Stimulated activated CD8-positive, alpha-beta memory T cell treated with anti-CD3 and anti-CD28 coated beads, Interleukin-7, amount 100 ng/mL, for 1 hour (primary cell): ENCODE measurements at places on chromosomes 3 and 15.

DNA sequence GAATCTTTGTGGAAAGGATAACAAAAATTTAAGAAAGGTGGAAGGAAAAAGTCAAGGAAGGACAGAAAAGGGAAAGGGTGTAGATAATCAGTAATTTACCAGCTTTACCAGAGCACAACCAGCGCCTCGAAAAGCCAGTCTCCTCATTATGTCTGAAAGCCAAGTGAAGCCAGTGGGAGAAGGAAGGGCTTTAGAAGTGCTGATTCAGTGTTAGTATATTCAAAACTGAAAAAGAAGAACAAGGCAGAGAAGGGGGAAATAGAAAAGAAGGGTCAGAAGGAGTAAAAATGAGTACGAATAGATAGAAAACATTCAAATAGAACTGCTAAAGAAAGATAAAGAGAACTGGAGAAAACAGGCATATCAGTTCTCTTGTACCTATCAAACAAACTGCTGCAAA is 4.1 kb downstream of the PBRM1 start:
- DNase-seq: no peak

- no peak for DNase-seq
Measured at GRCh38 chr3:40754994-40755393, 230.2 kb downstream of the ZNF621 start.

GRCh38 chr3:16050641-16051467 is 123.6 kb upstream of the GALNT15 start:
- no peak for DNase-seq

DNA sequence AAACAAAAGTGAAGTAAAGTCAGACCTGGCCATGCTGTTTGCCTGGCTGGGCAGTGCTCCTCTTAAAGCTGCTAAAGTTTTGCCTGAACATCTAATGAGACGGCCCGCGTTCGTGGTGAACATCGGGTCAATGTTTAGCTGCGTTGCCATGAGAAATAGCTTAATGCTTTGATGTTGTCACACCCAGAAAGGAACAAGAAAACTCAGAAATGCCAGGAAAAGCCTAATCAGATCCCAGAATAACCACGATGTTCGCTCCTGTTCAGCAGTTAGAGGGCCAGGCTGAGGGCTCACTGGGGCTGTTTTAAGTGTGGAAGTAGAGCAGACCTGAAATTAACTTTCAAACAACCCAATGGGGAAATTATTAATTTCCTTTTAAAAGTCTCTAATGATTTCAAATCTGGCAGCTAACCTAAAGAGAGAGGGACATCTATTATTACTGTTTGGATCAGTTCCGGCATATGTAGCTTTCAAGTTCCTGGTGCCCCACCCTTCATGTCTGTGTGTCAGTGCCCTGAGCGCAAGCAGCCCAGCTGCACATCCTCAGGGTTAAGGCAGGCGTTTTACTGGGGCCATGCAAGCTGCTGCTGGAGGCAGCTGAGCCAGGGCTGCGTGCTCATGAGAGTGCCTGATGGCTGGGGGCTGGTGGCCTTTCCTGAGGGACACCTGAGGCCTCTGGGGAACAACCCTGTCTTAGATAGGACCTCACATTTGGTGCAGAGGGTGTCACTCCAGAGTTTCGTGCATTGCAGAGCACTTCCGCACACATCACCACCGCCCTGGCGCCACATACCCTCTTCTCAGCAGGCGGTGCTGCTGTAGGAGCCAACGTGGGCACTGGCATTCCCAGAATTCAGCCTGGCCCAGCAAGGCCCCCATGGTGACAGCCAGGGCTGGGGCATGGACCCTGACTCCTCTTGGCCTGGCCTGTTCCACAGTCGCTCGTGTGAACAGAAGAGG is 76.6 kb downstream of the LRRK1 start:
- DNase-seq: no peak

- DNase-seq: no peak
Measured at GRCh38 chr15:48712546-48712945, 67.0 kb upstream of the FBN1 start.
